Activated T-helper 9 cell treated with anti-CD3 and anti-CD28 coated beads, Interleukin-2, amount 50 U/mL, for 16 hours (primary cell): ENCODE measurements at places on chromosomes 7 and 10.

- no peak for DNase-seq
These were observed 38.6 kb upstream of the MET start for GRCh38 chr7:116633131-116633988.

DNA sequence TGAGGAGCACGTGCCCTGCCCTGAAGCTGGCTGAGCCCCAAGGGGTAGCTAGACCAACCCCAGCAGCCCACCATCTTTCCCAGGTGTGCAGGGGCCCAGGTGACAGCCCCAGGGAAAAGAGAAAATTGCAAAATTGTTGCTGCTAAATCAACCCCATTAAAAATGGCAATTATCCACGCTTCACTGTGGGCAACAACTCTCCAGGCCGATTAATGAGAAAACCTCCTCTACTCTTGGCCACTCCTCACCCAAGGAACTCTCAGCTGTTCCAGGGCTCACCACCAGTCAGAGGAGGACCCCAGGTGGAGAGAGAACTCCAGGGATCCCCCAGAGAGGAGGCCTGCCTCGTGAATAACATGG lies 516.1 kb upstream of the MGMT start:
- DNase-seq = no peak

DNA sequence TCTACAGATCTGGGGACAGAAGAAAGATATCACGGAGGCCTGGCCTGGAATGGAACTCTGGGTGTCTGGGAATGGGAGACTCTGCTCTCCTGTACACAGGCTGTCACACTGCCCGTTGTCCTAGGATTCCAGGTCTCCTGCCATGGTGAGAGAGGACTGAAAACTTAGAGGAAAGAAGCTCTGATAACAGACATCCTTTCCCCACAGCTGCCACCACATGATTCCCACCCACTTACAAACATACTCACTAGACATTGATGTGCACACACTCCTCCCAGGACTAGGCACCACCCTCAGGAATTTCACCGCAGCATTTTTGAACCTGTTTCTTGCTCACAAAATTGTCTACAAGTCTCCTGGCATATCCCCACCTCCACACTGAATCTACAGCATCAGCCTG lies 5.7 kb downstream of the ZNF92 start:
- DNase-seq = no peak

GRCh38 chr7:158975526-158976467 lies 119.4 kb downstream of the DYNC2I1 start:
- DNase-seq = no peak

DNA sequence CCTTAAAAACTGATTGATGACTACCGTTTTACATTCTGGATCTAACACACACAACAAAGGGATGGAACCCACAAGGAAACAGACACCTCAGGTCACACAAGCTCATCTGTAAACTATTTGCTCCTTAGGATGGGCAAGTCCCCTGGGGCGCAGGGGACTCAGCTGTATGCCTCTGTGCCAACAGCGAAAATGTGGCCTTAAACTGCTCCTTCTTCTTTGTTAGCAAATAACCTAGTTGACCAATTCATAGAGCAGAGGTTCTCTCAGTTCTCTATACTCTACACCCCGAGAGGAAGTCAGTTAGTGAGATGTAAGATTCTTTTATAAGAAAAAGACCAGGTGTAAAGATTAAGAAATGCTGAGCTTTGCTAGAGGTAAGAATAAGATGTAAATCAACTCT lies 181.9 kb upstream of the PRSS58 start:
- no peak for DNase-seq

GRCh38 chr10:49768329-49768728 lies 6.2 kb upstream of the OGDHL start:
- no peak for DNase-seq

- no peak for DNase-seq
These were observed 56.7 kb downstream of the PCLO start for GRCh38 chr7:83105948-83106347.

- DNase-seq = no peak
These were observed 50.1 kb downstream of the ADARB2 start for GRCh38 chr10:1687190-1687589.
